ENCODE measurements at places on chromosomes 11 and 22. TPM values are rescaled to one million over a fixed set of nuclear protein-coding genes. Genes with fewer than 3 reads are reported as not detected.

DNA sequence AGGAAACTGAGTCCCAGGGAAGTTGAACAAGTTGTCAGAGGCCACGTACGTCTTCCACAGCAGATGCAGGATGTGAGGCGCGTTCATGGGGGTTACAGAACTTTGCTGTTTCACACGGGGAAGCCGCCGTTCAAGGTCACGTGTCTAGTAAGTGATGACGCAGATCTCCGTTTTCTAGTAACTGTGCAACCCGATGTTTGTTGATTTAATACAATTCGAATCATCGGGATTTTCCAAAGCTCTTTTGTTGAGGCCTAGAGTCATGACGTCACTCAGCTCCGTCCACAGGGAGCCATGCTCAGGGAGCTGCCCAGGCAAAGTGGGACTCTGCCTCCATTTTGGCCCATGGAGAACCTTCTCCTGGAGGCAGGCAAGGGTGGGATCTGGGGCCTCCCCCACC lies 1121.8 kb downstream of the TBC1D22A start:
- no peak for DNase-seq
- no peak overlapping the region for H3K27ac ChIP-seq
- H3K27me3 ChIP-seq: no peaks in the 10 kb centered on the region

Gene RBMXL2
- total RNA-seq: not detected

DNA sequence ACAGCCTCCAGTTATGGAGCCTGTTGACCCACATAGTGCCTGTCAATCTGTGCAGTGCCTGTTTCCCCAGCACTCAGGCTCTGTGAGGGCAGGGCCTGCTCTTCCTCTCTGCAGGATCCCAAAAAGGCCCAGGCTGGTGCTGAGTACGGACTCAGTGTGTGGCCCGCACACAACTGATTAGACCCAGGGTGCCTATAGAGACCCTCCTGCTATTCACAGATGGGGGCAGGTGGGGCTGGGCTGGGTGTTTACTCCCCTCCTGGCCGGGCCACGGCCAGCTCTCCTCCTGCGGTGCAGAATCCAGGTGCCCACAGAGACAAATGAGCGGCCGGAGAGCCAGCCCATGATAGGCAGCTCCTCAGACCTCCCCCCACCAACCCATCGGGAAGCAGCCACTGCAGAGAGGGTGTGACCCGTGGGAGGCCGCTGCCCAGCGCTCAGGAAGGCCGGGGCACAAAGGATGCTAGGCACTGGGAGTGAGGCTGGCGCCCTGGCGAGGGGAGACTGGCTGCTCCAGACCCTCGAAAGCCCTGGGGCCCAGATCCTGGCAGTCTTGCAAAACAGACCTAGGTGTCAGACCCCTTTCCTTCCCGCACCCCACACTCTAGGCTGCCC lies 239.0 kb downstream of the CTTN start:
- DNase-seq: no peak
- no peaks in the 10 kb centered on the region for H3K36me3 ChIP-seq
- H3K27me3 ChIP-seq: no peaks in the 10 kb centered on the region
- no peak overlapping the region for H3K4me3 ChIP-seq
- H3K27ac ChIP-seq: no peak overlapping the region

Gene TMEM45B
- 0.13 TPM for total RNA-seq

Gene BCR
- 64.7 TPM for total RNA-seq

- no peak overlapping the region for H3K27ac ChIP-seq
- DNase-seq: no peak
- no peak overlapping the region for H3K4me3 ChIP-seq
- H3K36me3 ChIP-seq: no peaks in the 10 kb centered on the region
- H3K27me3 ChIP-seq: no peaks in the 10 kb centered on the region
- peaks cover 5% of the 10 kb centered on the region for H3K4me1 ChIP-seq
Measured at GRCh38 chr11:113192121-113192925, 122.1 kb upstream of the TTC12 start.

DNA sequence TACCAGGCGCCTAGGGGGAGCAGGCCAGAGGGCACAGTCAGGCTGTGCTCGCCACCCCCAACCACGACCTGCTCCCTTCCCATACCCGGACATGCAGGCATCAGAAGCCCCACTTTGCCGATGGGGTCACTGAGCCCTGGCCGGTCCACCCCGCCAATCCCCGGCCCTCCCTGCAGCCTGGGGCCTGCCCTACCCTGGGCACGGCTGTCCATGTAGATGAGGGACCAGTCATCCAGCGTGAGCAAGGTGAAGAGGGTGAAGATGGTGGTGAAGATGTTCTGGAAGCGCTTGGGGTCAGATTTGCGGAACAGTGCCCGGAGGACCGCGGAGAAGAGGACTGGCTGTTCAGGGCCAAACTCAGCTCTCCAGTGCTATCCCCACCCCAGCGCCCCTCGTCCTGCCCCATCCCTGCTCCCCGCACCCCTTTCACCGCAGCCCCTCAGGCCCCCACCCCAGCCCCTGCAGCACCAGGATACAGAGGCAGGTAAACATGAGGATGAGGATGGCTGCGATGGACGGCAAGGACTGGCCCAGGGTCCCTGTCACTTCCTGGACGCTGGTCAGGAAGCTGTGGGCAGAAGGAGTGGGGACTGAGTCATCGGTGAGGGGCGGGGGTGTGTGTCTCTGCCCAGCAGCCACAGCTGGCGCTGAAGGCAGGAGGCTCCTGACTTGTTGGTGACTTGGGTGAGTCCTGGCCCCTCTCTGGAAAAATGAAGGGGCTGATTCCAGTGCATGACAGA lies 5.5 kb downstream of the CATSPER1 start:
- 0 out of 2 replicates have a peak, but pooled peaks cover 3% of the 10 kb centered on the region for H3K27me3 ChIP-seq
- no peak for DNase-seq
- H3K36me3 ChIP-seq: no peaks in the 10 kb centered on the region
- no peak overlapping the region for H3K4me3 ChIP-seq
- no peaks in the 10 kb centered on the region for H3K4me1 ChIP-seq
